ENCODE measurements at places on chromosomes 13 and 19.

DNA sequence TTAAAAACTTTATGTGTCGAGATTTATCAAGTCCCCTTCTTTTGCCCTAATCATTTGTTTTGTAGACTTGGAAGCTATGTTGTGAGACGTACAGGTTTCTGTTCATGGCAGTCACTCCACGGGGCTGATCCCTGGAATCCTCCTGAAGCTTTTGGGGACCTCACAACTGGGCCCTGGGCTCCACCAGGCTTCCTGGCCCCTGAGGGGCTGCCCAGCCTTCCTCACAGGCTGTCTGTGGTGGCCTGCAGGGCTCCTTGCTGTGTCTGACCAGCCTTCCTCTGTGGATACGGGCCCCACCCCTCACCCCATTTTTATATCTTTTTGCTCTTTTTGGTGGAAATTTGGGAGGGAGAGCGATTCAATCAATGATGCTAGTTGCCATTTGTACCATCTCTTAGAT lies 38.1 kb downstream of the CHST8 start:
- DNase-seq: no peak

DNA sequence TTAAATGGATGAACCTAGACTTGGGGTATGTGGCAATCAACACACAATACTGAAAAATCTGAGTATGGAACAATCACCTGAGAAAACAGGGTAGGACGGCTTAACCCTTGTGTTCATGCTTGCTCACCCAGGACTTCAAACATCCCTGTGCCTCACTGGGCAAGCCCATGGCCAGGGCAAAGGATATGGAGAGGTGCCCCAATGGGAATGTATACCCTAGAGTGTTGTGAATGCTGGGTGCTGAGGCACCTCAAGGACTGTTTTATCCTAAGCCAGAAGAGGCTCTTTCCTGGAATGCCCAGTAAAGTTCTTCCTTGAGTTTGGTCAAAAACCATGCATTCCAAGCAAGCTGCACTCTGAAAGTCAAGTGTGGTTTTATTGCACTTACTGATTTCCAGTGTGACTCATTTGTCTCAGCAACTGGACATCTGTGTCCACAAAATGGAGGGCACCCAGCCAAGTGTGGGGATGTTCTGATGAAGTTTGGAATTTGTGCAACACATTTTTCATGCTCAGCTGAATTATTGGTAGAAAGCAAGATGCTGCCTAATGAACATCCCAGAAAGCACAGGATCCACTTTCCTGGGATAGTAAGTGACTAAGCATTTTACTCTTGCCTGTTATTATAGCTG lies 531.3 kb downstream of the RFC3 start:
- DNase-seq: no peak

GRCh38 chr13:21917086-21918015 lies 246.5 kb downstream of the FGF9 start:
- DNase-seq: no peak

- no peak for DNase-seq
These were observed 6.7 kb downstream of the KCNJ14 start for GRCh38 chr19:48461982-48462655.

Data from GM18507 (cell line).